ENCODE measurements at places on chromosomes 16 and 17.

DNA sequence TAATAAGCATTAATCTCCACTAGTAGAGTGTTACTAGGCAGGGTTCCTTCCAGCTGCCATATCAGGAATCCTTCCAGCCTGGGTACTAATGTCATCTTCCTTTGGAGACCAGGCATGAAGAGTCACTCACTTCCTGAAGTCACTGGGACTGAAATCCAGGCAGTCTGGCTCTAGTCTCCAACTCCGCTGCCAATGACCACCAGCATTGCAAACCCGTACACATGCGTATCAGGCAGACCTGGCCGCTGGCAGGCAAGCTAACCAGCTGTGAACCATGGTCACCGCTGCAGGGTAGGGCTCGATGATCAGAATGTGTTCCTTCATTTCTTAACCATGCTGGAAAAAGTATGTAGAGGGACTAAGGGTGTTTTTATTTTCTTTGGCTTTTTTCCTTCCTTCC lies 255.5 kb downstream of the CDH13 start:
- no peak for DNase-seq

DNA sequence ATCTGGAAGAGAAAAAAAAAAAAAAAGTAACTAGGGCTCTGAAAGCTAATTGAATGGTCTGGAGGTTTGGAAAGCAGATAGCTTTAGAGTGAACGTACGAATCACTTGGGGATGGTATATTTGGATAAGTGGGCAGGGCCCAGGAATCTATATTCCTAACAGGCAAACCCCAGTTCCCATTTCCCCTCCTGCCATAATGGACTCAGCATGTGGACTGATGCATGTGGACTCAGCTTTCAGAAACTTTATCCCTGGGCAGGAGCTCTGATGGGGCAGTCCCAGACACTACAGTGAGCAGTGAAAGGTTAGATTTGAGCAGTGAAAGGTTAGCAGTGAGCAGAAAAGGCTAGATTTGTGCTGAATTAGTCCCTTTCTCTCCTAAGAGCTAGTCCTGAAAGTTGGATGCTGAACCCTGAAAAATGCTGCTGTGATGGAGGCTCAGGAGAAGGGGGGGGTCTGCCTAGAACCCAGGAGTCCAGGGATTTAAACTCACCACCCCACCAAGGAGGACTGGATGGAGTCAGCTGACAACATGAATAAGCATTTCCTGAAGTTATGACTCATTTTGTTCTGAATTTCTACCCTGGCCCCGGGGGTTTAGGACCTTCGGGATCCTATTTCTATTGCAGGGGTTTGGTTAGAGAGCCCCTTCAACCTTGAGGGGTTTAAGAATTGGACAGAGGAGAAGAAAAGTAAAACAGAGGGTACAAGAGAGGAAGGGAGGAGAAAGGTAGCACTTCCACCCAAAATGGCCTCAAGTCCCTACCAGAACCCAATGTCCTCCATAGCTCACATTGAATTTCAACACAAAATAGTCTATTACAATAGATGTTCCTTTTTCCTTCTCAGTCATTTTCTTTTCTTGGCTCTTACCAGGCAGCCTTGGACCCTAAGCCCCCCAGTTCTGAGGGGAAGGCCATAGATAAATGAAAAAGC lies 10.3 kb upstream of the FZD2 start:
- DNase-seq: no peak

GRCh38 chr17:37608351-37609169 lies 658 bp downstream of the SYNRG start:
- DNase-seq: no peak

- no peak for DNase-seq
These were observed 5.7 kb upstream of the CX3CL1 start for GRCh38 chr16:57366544-57367040.

- DNase-seq: no peak
These were observed 426.7 kb upstream of the MAF start for GRCh38 chr16:80027007-80027965.

Data from stimulated activated CD8-positive, alpha-beta memory T cell treated with anti-CD3 and anti-CD28 coated beads, Interleukin-15, amount 100 ng/mL, for 24 hours (primary cell).